ENCODE measurements at places on chromosomes 11 and 22. TPM values are rescaled to one million over a fixed set of nuclear protein-coding genes. Genes with fewer than 3 reads are reported as not detected.

The GRM5 gene
- total RNA-seq = not detected

The XKR3 gene
- total RNA-seq = not detected

The ACR gene
- total RNA-seq = not detected

- DNase-seq = no peak
Observed at GRCh38 chr11:113384551-113384950, 3.0 kb upstream of the ANKK1 start.

GRCh38 chr11:15710580-15711275 lies 596.0 kb downstream of the INSC start:
- DNase-seq = no peak

- no peak for DNase-seq
Observed at GRCh38 chr22:36360871-36361383, 26.8 kb downstream of the MYH9 start.

GRCh38 chr11:13119941-13120520 lies 110.9 kb downstream of the RASSF10 start:
- DNase-seq = no peak

DNA sequence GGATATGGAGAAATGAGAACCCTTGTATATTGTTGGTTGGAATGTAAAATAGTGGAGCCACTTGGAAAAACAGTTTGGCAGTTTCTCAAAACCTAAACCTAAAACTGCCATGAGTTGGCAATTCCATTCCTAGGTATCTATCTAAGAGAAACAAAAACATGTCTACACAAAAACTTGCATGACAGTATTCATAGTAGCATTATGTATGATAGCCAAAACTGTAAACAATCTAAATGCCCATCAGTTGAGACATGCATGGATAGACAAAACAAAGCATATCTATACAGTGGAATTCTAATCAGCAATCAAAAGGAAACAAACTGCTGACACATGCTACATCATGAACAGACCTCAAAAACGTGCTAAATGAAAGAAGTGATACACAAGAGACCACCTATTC lies 34.9 kb downstream of the TRAF6 start:
- DNase-seq = no peak
